ENCODE measurements at places on chromosomes 3 and 15. TPM values are rescaled to one million over a fixed set of nuclear protein-coding genes. Genes with fewer than 3 reads are reported as not detected.

DNA sequence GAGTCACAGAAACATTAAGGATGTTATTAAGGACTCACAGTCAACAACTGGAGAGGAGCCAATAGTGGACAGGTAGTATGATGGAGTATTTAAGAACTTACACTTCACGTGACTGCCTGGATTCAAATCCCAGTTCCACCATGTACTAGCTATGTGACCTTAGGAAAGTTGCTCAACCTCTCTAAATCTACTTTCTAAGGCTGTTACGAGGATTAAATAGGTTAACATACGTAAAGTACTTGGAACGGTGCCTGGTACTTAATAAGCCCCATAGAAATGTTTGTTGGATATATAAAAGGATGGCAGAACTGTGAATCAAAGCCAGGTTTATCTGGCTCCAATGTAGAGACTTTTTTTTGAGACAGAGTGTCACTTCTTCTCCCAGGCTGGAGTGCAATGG is 24.4 kb downstream of the THRB start:
- no peak for DNase-seq

The ZKSCAN7 gene
- 4.6 TPM for total RNA-seq

The BCHE gene
- total RNA-seq = 16.8 TPM

DNA sequence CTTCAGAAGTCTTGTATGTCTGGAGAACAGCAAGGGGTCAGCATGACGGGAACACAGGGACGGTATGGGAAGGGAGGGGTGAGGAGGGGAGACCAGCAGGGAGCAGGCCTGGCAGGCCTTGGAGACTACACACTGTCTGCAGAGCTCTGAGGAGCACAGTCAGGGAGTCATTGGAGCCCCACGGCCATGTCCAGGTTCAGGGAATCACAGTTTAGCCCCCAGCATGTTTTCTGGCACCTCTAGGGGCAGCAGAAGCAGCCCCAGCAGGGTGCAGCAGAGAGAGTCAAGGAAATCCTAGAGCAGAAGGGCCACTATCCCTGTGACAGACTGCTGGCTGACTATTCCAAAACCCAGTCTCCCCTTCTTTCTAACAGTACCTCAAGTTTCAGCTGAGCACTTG is 3.2 kb downstream of the LAMP3 start:
- no peak for DNase-seq

- DNase-seq = no peak
These were observed 11.9 kb upstream of the LRTM1 start for GRCh38 chr3:54939557-54940300.

DNA sequence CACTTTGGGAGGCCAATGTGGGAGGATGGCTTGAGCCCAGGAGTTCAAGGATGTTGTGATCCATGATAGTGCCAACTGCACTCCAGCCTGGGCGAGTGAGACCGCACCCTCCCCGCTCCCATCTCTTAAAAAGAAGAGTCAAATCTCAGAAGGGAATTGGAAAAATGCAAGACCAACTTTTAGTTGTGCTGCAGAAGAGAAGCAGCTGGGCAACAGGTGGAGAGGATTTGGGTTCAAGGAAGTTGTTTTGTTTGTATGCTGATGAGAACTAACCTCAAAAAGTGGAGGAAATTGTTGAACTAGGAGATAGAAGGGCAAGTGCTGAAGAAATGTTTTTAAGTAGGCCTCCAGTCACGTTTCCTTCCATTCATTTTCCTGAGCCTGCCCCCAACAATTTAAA is 12.8 kb upstream of the PDCD7 start:
- no peak for DNase-seq

The DNAH12 gene
- total RNA-seq = 0.19 TPM

GRCh38 chr3:124615896-124616543 is 114.2 kb upstream of the UMPS start:
- no peak for DNase-seq

The SLC12A1 gene
- not detected for total RNA-seq

GRCh38 chr3:120477781-120478180 is 27.0 kb upstream of the FSTL1 start:
- no peak for DNase-seq

DNA sequence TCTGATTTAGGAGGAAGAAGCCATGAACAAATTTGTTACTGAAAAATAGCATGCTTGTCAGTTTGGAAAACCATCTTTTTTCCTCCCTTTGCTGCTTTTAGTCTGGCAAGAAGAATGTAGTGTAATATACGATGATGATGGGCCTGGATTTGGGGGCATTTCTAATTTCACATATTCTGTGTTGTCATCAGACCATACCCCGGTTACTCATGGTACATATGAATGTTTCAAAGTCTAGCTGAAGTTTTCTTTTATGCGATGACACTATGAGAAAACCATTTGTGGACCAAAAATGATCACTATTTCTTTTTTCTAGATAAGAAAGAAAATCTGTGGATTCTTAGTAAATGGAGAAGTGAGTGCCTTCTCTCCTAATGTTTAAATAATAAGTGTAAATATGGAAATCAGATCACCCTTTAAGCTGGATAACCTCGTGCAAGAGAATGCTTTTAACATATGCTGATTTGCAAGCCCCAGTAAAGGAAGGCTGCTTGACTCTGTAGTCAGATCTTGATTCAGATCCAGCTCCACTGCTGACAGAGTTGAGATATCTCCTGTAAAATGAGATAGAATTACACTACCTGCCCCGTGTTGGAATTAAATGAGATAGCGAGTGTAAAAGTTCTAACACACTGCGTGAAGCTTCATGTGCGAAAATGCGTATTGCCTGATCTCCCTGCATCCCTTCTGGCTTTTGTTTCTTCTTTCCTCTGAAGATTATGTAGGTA is 3.0 kb downstream of the MEF2A start:
- DNase-seq = no peak

- no peak for DNase-seq
These were observed 133.0 kb upstream of the NR2E3 start for GRCh38 chr15:71677352-71677751.

Data from GM12878 (cell line).